ENCODE measurements at places on chromosomes 16 and 17.

GRCh38 chr17:27896701-27897100 is 3.5 kb upstream of the LYRM9 start:
- DNase-seq = no peak

GRCh38 chr16:69012906-69013305 is 92.5 kb upstream of the HAS3 start:
- no peak for DNase-seq

- no peak for DNase-seq
Observed at GRCh38 chr17:70875729-70876310, 706.5 kb downstream of the KCNJ2 start.

- DNase-seq = no peak
Observed at GRCh38 chr17:28001149-28001548, 41.3 kb upstream of the NLK start.

- no peak for DNase-seq
Observed at GRCh38 chr17:67655478-67656148, 62.1 kb upstream of the NOL11 start.

GRCh38 chr16:77480681-77481315 is 46.0 kb upstream of the ADAMTS18 start:
- DNase-seq = no peak

DNA sequence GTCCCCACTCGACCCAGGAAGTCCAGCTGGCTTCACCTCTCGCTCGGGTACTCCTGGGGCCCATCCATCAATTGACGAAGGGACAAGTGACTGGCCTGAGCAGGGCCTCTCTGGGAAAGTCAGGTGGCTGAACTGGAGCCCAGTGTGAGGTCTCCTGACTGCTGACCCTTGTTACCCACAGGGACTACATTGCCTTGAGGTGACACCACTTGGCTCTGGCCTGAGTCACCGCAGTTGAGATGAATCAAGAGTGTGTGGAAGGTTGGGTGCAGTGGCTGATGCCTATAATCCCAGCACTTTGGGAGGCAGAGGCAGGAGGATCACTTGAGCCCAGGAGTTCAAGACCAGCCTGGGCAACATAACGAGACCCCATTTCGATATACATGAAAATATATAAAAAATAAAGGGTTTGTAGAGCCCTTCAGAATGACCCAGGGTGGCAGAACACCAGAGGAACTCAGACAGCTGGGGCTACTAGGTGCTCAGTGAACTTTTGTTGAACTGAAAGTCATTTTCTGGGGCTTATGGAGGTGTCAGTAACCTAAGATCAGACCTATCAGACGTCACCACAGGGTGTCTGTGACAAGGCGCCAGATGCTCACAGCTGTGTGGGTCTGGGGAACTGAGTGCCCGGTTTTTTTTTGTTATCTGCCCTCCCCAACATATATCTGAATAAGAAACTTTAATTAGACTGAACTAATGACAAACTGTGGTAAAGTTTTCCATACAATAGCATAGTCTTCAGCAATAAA is 14.8 kb upstream of the ZFP90 start:
- no peak for DNase-seq

GRCh38 chr17:65558683-65559460 is 2.6 kb downstream of the AXIN2 start:
- DNase-seq = no peak

DNA sequence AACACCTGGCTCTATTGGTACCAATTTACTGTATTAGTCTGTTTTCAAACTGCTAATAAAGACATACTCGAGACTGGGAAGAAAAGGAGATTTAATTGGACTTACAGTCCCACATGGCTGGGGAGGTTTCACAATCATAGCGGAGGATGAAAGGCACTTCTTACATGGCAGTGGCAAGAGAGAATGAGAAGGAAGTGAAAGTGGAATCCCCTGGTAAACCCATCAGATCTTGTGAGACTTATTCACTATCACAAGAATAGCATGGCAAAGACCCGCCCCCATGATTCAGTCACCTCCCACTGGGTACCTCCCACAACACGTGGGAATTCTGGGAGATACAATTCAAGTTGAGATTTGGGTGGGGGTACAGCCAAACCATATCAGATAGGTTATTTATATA is 22.6 kb upstream of the GOSR1 start:
- DNase-seq = peak; percentile 79

DNA sequence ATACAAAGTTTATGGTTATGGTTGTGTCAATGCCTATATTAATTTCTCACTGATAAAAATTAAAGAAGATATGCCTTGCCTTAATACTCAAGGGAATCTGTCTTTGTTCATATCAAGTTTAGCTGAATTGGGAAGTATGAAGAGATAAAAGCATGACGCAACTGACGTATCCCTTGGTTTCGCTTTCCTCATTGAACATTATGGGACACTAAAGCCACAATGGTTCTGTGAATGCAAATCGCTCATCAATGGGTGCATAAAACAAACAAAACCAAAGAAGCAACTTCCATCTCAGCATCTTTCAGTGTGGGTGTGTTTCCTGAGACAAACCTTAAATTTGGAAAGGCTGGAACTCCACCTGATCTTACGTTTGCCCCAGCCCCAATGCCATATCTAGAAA is 108.2 kb downstream of the NPIPB5 start:
- peak; percentile 40 for DNase-seq

All from suppressor macrophage (primary cell).